Panc1 (cell line): ENCODE measurements at places on chromosomes 16 and 17. TPM values are rescaled to one million over a fixed set of nuclear protein-coding genes. Genes with fewer than 3 reads are reported as not detected.

- no peak overlapping the region for H3K27ac ChIP-seq
- peaks cover 3% of the 10 kb centered on the region for H3K36me3 ChIP-seq
- H3K4me3 ChIP-seq: no peak overlapping the region
- DNase-seq: no peak
Observed at GRCh38 chr17:29115435-29115834, 64.8 kb downstream of the MYO18A start.

DNA sequence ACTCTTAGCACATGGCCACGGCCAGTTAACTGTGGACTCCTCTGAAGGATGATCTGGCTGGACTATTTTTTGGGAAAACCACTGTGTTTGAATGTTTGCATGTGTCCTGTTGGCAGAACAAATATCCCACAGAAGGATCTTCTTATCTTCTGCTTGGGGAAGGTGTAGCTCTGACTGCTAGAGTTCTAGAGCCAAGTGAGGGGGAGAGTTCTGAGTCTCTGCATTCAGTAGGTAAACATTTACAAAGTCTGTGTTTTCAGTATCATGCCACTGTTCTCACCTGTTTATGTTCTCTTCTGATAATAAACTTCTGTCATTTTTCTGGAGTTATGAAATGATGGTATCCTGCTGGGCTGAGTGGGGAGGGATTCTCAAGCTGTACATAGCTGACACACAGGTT lies 241.1 kb downstream of the WWOX start:
- H3K36me3 ChIP-seq: no peaks in the 10 kb centered on the region
- no peak overlapping the region for H3K4me3 ChIP-seq
- no peak overlapping the region for H3K27ac ChIP-seq
- H3K4me1 ChIP-seq: no peaks in the 10 kb centered on the region

DNA sequence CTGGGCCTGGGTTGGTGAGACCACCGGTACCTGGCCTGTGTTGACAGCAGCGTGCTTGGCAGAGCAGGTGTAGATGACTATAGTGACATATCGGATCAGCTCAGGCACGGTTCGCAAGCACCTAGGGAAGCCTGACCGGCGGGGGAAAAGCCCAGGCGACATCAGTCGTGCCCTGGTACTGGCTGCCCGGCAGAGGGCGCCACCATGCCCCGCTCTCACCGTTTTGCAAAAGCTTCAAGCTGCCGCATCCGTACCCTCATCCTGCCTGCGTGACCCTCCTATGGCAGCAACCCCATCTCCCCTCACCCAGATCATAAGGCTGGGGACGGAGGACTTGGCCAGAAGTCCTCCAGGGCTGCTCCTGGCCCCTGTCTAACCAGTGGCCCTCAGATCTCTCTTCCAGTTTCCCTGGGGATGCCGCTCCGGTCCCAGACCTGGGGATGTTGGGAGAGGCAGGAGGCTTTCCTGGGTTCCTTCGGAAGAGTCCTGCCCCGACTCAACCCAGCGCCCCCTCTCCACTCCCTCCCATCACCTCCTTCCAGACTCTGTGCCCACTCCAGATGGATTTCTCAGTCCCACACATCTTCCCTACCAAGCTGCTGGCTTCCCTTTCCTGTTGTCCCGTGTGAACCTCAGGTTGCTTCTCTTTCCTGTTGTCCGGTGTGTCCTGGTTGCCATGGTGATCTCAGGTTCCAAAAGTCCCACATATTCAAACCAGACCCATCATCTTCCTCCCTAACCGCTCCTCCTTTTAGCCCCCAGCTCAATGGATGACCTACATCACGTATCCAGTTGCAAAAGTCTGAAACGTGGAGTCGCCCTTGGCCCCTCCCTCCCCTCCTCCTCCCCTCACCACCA lies 13.7 kb downstream of the ALOX12B start:
- no peaks in the 10 kb centered on the region; the same call in 1 of the 2 replicates for H3K27me3 ChIP-seq
- DNase-seq: peak; percentile 47
- H3K4me3 ChIP-seq: peak overlapping the region; percentile 38
- no peaks in the 10 kb centered on the region; the same call in 1 of the 2 replicates for H3K36me3 ChIP-seq

GRCh38 chr16:4052096-4052495 lies 64.1 kb downstream of the ADCY9 start:
- H3K4me3 ChIP-seq: no peak overlapping the region
- no peaks in the 10 kb centered on the region for H3K36me3 ChIP-seq
- H3K27me3 ChIP-seq: no peaks in the 10 kb centered on the region
- peaks cover 32% of the 10 kb centered on the region for H3K4me1 ChIP-seq
- peak overlapping the region; percentile 80; the same call in 1 of the 2 replicates for H3K27ac ChIP-seq

SLFN5 gene
- total RNA-seq: 5.4 TPM

KIF22 gene
- 111 TPM for total RNA-seq

DNA sequence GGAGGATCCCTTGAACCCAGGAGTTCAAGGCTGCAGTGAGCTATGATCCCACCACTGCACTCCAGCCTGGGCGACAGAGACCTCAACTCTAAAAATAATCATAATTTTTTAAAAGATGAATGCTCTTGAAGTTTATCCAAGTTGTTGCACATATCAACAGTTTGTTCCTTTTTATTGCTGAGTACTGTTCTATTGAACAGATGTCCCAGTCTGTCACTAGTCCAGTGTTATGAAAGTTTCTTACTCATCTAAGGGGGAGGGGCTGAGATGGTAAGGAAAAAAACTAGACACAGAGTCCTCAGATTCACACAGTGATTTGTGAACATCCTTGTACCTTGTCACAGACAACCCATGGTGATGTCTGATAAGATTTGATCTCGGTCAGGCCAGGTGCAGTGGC lies 3.9 kb downstream of the ACAP1 start:
- no peaks in the 10 kb centered on the region for H3K4me1 ChIP-seq
- no peak overlapping the region for H3K4me3 ChIP-seq
- no peak for DNase-seq
- no peaks in the 10 kb centered on the region for H3K36me3 ChIP-seq
- no peaks in the 10 kb centered on the region for H3K27me3 ChIP-seq

PARD6A gene
- 10.8 TPM for total RNA-seq

DNA sequence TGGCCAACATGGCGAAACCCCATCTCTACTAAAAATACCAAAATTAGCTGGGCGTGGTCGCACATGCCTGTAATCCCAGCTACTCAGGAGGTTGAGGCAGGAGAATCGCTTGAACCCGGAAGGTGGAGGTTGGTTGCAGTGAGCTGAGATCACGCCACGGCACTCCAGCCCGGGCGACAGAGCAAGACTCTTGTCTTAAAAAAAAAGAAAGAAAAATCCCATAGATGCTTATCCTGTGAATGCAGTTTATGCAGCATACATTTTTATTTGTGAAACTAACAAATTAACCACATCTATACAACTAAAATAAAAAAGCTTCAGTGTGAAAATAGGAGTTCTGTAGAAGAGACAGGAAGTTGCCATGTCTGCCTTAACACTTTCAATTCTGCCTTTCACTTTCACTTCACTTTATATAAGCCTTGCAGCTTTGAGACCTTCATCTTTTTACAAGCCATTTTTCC lies 7.1 kb downstream of the IGSF6 start:
- no peaks in the 10 kb centered on the region for H3K36me3 ChIP-seq
- H3K27ac ChIP-seq: peak overlapping the region; percentile 31; the same call in 1 of the 2 replicates
- no peak for DNase-seq
- H3K4me3 ChIP-seq: peak overlapping the region; percentile 33

KRTAP17-1 gene
- total RNA-seq: not detected

GRCh38 chr16:65195998-65196397 lies 74.1 kb upstream of the CDH11 start:
- H3K27me3 ChIP-seq: no peaks in the 10 kb centered on the region
- H3K36me3 ChIP-seq: no peaks in the 10 kb centered on the region
- no peaks in the 10 kb centered on the region for H3K4me1 ChIP-seq
- no peak overlapping the region for H3K4me3 ChIP-seq
- no peak overlapping the region for H3K27ac ChIP-seq
- DNase-seq: no peak

DNA sequence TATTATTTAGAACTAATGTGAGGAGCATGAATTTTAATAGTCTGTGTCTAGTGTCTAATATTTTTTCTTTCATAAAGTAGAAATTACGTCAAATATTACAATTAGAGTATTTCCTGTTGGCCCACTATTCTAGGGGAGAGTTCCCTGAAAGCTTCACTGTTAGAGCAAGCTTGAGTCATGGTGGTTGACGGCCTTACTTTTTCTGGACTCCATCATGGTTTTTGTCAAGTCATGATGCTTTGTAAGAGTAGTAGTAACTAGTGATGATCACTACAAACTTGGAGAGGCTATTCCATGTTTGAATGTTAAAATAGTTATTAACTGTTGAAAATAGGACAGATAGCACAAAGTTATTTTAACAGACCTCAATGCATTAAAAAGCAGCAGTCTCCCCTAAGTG lies 1.7 kb downstream of the PSMD11 start:
- peak overlapping the region; percentile 99 for H3K4me3 ChIP-seq
- peaks cover 13% of the 10 kb centered on the region for H3K4me1 ChIP-seq
- H3K27ac ChIP-seq: peak overlapping the region; percentile 92
- DNase-seq: no peak
- H3K36me3 ChIP-seq: peaks cover 31% of the 10 kb centered on the region

DNA sequence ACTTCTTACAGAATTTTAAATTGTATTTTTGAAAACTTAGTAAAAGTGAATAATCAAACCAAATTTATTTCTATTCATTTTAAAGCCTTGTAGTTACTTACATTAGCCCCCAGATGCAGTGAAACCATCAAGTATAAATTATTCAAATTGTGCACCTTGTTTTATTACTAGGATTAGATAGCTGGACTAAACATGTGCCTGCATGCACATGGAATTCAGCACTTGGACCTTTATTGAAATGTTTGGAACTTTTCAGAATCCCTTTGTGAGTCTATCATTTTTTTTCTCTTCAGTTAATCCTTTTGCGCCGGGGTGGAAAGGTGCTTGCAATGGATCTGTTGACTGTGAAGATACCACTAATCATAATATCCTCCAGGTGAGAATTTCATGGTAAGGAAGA lies 4.7 kb downstream of the ZPBP2 start:
- peaks cover 7% of the 10 kb centered on the region; the same call in 1 of the 2 replicates for H3K27me3 ChIP-seq
- no peaks in the 10 kb centered on the region for H3K4me1 ChIP-seq
- no peak for DNase-seq
- no peaks in the 10 kb centered on the region for H3K36me3 ChIP-seq
- H3K27ac ChIP-seq: no peak overlapping the region
- H3K4me3 ChIP-seq: no peak overlapping the region

DNA sequence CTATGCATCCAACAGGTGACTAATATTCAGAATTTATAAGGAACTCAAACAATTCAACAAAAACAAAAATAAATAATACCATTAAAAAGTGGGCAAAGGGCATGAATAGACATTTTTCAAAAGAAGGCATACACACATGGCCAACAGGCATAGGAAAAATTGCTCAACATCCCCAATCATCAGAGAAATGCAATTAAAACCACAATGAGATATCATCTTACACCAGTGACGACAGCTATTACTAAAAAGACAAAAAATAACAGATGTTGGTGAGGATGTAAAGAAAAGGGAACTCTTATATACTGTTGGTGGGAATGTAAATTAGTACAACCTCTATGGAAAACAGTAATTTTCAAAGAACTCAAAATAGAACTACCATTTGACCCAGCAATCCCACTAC lies 250.4 kb upstream of the N4BP1 start:
- no peak for DNase-seq
- no peaks in the 10 kb centered on the region for H3K4me1 ChIP-seq
- H3K36me3 ChIP-seq: no peaks in the 10 kb centered on the region
- no peak overlapping the region for H3K27ac ChIP-seq
- no peaks in the 10 kb centered on the region for H3K27me3 ChIP-seq

GRCh38 chr16:66429290-66429962 lies 2.3 kb downstream of the BEAN1 start:
- no peaks in the 10 kb centered on the region; the same call in 1 of the 2 replicates for H3K4me1 ChIP-seq
- peaks cover 9% of the 10 kb centered on the region for H3K27me3 ChIP-seq
- no peak overlapping the region for H3K27ac ChIP-seq
- no peak for DNase-seq
- H3K36me3 ChIP-seq: no peaks in the 10 kb centered on the region
- H3K4me3 ChIP-seq: no peak overlapping the region

GRCh38 chr17:45940826-45941225 lies 46.5 kb downstream of the MAPT start:
- no peaks in the 10 kb centered on the region for H3K36me3 ChIP-seq
- no peak for DNase-seq
- no peaks in the 10 kb centered on the region for H3K4me1 ChIP-seq
- no peak overlapping the region for H3K27ac ChIP-seq
- no peaks in the 10 kb centered on the region for H3K27me3 ChIP-seq
- H3K4me3 ChIP-seq: no peak overlapping the region

NUPR1 gene
- total RNA-seq: 79.7 TPM

TMEM114 gene
- total RNA-seq: not detected

GRCh38 chr17:19897090-19897837 lies 29.5 kb upstream of the ULK2 start:
- DNase-seq: no peak
- no peaks in the 10 kb centered on the region for H3K27me3 ChIP-seq
- H3K27ac ChIP-seq: no peak overlapping the region
